ENCODE measurements at places on chromosomes 4 and X.
A peak's percentile ranks its signal among the peaks of the same experiment; 100 is the strongest.

GRCh38 chrX:48785540-48786214, 713 bp upstream of the GATA1 start:
- no peak for DNase-seq

- DNase-seq = no peak
Measured at GRCh38 chrX:148784137-148784536, 283.7 kb downstream of the AFF2 start.

- DNase-seq = no peak
Measured at GRCh38 chr4:34422472-34423175, 1821.7 kb downstream of the ARAP2 start.

GRCh38 chrX:135544338-135544948, 24.0 kb downstream of the INTS6L start:
- no peak for DNase-seq

- DNase-seq = no peak
Measured at GRCh38 chr4:77188498-77189220, 31.7 kb downstream of the CCNG2 start.

DNA sequence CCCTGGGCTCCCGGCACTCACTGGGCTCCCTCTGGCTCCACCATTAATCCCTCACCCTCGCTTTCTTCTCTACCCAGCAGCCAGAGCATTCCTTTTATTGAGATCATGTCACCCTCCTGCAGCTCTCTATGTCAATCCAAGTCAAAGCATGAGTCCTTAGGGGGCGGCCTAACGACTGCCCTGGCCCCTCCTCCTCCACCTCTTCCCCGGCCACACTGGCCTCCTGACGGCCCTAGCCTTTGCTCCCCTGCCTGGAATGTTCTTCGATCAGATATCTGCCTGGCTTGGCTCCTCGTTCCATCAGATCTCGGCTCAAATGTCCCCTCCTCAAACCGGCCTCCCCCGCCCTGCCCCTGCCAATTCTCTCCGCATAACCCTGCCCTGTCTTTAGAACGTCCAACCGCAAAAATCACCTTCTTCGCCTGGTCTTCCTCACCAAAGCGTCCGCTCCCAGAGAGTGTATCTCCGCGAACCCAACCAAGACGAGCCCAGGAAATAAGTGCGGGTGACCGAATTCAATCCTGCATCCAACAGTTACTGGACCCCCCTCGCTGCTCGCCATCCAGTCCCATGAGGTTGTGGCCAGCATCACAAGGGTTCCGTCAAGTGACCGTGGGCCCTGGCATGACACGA, 722 bp upstream of the PNCK start:
- no peak for DNase-seq

GRCh38 chr4:55010550-55010949, 114.8 kb downstream of the KDR start:
- no peak for DNase-seq

GRCh38 chr4:53563824-53564223, 27.5 kb downstream of the LNX1 start:
- peak; percentile 50 for DNase-seq

- no peak for DNase-seq
Measured at GRCh38 chr4:98641906-98642668, 16.3 kb downstream of the TSPAN5 start.

DNA sequence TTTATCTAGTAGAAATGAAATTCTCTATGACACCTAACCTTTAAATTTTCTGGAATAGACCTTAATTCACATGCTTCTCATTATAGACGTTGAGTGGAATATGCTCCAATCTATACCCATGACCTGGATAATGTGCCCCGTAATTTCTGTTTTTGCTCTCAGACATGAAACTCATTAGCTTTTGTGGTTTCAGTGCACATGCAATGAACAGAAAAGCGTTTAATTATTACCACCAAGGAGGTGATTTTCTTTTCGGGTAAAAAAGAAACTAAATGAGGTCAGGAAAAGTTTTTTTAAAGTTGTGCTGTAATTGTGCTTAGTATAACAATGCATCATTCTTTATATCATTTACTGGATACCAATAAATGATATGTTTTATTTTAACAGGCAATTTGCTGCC, 1703.9 kb upstream of the TENM3 start:
- DNase-seq = no peak

- DNase-seq = no peak
Measured at GRCh38 chrX:48538641-48539344, 721 bp upstream of the TBC1D25 start.

- peak; percentile 41 for DNase-seq
Measured at GRCh38 chr4:15963576-15963975, 601 bp upstream of the FGFBP2 start.

GRCh38 chrX:8010105-8010504, 82.9 kb upstream of the PNPLA4 start:
- DNase-seq = no peak

- DNase-seq = no peak
Measured at GRCh38 chrX:150649096-150649870, 43.9 kb upstream of the MTMR1 start.

DNA sequence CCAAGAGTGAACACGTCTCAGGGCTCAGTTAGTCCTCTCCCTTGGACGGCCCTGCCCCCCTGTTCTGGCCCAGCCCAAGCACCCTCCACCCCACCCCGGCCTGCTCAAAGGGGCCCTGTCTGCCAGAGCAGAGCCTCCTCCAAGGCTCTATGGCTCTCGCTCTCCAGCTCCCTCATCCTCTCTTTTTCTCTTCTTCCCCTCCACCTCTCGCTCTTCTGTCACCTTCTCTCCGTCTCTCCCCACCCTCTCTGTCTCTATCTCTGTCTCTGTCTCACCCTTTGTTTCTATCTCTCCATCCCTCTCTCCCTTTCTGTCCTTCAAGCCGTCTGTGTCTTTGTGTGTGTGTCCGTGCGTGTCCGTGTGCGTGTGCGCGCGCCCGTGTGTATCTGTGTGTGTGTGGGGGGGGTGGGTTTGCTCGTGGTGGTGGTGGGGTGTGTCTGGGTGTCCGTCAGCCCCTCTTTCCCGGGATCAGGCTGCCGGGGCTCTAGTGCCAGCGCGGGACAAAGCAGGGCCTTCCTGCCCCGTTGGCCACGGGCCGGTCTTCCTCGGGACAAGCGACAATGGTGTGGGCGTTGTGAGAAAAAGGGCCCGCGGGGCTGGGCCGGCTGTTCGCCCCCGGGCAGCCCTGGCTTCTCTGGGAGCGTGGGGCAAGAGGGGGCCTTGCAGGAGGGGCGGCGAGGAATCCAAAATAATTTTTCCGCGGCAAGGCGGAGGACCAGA, 8.7 kb downstream of the FRG2 start:
- DNase-seq = no peak

DNA sequence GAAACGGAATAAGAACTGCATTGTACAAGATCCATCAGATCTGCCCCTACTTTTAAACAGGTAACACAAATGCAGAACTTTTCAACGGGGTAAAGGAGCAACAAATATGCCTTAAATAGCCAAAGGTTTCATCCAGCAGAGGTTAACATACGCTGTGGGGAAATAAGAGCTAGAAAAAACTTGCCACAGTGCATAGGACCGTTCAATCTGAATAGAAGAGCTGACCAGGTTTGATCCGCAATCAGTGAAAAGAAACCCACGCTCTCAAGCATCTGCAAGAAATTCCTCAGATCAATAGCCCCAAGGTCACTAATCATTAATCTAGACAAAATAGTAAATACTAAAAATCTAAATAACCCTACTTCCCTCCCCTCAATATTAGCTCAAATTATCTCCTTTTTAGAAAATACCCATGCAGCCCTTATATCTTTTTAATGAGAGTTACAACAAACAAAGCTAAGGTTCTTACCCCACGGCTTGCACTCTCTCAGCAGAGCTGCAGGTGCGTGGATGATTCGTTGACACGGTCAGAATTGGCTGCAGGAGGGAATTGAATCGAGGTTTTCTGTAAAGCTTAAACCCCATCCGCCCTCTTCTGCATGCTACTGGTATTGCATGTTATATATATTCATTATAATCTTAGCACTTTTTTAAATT, at the start of gene TLR10:
TSS of gene TLR10 (minus strand) at position 539 of the 657 bp plus-strand sequence. CDS start 7,400 bp downstream, outside the sequence.
- DNase-seq = peak; percentile 54

DNA sequence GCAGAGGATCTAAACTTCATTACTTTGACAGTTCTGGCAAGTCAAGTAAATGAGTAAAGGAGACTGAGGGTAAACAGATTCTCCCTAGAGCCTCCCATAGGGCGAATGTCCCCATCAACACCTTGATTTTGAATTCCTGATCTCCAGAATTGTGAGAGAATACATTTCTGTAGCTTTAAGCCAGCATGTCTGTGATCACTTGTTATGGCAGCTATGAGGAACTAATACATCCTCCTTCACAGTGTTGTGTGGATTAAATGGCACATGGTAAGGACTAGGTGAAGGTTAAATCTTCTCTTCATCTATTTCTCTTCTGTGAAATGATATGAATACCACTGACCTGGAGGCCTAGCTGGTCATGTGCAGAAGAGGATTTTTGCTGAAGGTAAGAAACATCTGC, 137.3 kb downstream of the CPEB2 start:
- no peak for DNase-seq

DNA sequence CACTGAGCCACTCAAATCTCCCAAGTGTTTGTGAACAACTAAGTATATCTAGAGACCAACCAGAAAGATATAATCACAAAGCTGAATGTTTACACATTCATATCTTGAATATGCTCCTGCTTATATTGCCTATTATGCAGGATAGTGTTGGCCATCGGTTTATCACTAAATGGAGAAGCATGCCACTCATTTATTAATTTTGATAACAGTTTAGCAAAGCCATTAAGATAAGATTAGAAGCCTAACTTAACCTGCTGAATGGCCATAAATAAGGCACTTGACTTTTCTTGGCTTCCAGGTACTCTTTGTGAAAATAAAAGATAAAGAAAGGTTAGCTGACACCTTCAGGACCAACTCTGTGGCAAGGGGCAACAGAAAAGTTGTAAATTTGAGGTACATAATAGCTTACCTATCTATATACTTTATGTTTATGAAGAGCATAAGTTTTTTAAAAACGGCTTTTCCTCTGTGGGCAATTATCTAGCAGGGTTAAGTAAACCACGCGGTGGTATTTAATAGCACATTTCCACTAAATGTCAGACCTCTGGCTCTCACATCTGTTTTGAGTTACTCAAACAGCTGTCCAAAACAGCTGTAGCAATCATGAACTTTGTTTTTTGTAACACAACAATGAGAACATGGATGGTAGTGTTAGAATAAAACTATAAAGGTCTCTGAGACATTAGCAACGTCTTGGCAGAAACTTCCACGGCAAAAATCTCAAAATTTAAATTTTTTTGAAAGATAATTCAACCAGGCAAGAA, 58.8 kb upstream of the FTHL17 start:
- DNase-seq = no peak

Measured in GM20000 (cell line).